ENCODE measurements at places on chromosomes 3 and 15.

DNA sequence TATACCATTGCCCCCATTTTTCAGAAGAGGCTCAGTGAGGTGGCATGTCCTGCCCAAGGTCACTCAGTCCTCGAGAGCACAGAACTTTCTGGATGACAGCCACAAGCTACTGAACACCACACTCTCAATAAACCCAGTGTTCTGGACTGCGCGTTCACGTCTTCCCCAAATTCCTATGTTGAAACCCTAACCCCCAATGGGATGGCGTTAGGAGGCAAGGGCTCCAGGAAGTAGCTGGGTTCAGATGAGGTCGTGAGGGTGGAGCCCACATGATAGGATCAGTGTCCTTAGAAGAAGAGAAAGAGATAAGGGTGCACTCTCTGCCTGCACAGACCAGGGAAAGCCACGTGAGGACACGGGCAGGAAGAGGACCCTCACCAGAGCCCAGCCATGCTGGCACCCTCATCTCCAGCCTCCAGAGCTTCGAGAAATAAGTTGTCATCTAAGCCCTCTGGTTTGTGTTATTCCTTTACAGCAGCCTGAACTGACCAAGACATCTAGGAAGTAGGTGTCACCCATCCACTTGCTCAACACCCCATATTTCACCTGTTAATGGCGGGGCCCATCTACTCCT lies 324.0 kb downstream of the UACA start:
- no peak for DNase-seq

DNA sequence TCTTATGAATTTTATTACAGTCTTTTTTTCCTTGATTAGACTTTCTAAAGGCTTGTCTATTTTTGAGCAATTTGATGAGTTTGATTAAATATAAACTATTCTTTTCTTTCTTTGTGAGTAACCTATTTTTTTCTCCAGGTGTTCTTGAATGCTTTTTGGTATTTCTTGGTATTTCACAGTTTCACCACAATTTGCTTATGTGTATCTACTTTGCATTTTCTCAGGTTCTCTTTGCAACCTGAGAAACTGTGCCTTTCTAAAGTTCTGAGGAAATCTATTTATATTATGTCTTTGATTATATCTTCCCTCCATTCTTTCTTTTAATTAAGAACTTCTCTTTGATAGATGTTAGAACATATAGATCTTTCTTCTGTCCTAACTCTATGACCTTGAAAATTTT lies 117.1 kb upstream of the MLF1 start:
- no peak for DNase-seq

DNA sequence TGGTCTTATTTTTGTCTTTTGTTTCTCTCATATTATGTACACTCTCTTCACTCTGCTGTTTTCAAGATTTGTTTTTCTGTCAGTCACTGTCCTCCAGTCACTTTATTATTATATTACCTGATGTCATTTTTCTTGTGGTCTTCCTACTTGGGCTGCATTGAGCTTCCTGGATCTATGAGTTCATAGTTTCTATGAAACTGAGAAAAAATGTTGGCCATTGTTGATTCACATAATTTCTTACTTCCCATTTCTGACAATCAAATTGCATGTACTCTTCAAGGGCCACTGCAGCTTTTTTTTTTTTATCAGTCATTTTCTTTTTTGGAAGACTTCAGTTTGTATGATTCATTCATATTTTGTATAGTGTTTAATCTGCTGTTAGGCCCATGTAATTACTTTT lies 1180.6 kb upstream of the GBE1 start:
- no peak for DNase-seq

DNA sequence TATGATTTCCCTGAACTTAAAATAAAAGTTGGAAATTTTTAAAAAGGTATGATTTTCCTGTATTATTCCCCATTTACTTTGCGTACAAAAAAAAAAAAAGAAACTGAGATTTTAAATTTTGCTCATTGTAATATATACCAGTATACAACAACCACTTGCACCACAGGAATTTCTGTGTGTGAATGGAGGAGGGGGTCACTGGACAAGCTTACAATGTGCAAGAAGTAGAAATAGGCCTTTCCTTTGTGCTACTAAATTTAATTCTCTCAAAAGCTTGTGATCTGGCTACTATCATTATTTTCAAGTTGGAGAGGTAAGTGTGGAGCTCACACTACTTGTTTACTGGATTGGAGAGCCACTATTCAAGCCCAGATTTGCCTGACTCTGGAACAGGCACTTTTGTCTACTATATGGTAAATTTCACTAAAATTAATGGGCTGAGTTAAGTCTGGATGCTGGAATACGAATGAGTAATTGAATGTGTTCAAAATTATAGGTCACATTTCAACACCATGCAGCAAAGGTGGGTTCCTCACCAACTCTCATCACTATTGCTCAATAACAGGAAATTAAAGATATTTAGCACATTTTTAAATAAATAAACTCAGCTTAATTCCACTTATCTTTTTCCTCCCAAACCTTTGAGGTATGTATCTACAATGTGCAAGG lies 148.0 kb upstream of the MBNL1 start:
- DNase-seq, result no peak

DNA sequence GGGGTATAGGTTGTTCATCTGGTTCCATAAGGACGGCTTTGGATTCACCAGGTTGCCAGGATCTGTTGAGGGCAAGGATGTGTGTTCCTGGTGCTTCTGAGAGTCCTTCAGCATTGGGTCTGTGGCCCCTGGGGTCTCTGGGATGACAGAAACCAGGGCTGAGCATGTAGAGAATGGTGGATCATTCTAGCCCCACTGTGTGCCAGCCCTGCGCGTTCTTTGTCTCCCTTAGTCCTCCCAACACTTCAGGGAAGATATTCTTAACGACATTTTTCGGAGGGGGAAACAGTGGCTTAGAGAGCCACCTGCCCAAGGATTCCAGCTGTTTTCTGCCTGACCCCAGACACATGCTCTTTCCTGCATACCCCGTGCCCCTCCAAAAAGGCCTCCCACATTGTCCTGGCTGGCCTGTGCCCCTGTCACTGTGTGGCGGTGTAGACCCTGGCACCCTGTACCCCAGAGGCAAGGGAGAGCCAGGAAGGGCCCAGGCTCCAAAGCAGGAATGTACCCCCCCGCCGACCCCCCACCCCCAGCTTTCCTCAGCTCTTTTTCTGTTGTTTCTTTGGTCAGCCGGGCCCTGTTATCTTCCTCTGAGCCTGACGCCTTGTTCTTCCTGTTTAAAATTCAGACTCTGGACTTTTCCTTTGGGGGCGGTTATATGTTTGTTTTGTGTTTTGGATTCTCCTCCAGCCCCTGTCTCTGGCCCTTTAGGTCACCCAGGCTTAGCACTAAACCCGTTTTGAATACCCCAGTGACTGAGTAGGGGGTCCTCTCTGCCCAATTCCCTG lies 57.8 kb upstream of the SMAD6 start:
- no peak for DNase-seq

DNA sequence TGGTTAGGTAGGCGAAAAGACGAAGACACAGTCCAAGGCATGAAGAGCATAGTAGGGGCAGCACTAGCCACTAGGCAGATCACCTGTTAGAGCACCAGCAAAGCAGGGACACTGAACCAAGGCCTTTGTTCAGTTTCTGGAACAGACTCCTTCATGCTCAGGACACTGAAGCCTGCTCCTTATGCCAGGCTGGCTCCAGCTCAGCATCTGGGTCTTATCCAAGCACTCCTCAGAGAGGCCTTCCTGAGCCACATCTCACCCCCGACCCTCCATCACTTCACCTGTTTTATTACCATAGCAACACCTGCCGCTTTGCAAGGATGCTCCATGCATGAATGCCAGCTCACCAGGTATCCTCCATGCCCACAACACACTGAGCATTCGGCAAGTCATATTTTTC lies 206.3 kb upstream of the CHRNA7 start:
- DNase-seq, result peak; percentile 21

DNA sequence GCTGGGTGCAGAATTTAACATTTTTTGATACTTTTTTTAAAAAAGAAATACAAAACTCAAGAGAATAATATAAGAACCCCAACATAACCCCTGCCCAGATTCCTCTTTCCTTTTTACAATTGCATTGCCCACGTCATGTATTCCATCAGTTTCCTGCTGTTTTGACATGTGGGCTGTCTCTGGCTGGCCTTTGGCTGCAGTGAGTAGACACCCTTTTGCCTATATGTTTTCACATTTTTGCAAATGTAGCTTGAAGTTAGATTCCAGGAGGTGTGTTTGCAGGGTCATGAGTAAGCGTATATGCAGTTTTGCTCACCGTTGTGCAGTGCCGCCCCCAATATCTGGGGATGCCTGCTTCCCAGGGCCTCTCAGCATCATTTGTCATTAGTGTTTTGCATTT lies 28.0 kb upstream of the ATP10A start:
- DNase-seq, result no peak
